ENCODE measurements at places on chromosomes 1 and 21.

- no peak for DNase-seq
Measured at GRCh38 chr1:59432531-59433439, 135.9 kb downstream of the FGGY start.

GRCh38 chr21:20662514-20662913, 335.7 kb upstream of the NCAM2 start:
- DNase-seq = no peak

GRCh38 chr1:56394298-56394697, 185.1 kb downstream of the PLPP3 start:
- no peak for DNase-seq

DNA sequence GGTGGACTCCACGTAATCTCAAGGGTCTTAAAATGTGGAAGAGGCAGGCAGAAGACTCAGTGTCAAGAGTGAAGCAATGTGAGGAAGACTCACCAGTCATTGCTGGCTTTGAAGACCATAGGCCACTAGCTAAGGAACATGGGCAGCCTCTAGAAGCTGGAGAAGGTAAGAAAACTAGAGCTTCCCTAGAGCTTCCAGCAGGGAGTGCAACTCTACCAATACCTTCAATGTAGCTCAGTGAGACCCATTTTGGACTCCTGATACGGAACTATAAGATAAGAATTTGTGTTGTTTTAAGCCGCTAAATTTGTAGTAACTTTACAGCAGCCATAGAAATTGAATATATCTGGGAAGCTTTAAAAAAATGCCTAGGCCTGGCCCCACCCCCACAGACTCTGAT, 18.9 kb downstream of the METTL13 start:
- no peak for DNase-seq

GRCh38 chr21:15221799-15222386, 157.1 kb upstream of the NRIP1 start:
- no peak for DNase-seq

DNA sequence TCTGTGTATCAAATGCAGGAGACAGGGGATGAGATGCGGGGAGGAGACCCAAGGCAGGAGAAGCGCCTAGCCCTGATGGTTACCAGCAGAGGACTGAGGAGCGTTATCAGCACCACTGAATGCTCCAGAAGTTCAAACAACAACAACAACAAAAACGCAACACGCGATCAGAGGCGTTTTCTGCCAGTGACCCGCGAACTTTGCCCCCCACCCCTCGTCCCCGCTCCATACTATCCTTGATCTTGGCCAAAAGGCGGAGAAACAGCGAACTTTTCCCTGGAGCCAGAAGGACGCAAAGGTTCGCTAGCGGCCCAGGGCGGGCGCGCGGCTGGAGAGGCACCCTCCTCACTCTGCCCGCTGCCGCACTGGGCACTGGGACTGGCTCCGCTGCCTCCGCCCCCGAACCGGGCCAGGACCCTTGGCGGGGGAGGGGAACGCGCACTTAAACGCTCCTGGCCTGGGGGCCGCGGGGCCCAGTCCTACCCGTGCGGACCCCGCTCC, 699 bp downstream of the ECHDC2 start:
- no peak for DNase-seq

DNA sequence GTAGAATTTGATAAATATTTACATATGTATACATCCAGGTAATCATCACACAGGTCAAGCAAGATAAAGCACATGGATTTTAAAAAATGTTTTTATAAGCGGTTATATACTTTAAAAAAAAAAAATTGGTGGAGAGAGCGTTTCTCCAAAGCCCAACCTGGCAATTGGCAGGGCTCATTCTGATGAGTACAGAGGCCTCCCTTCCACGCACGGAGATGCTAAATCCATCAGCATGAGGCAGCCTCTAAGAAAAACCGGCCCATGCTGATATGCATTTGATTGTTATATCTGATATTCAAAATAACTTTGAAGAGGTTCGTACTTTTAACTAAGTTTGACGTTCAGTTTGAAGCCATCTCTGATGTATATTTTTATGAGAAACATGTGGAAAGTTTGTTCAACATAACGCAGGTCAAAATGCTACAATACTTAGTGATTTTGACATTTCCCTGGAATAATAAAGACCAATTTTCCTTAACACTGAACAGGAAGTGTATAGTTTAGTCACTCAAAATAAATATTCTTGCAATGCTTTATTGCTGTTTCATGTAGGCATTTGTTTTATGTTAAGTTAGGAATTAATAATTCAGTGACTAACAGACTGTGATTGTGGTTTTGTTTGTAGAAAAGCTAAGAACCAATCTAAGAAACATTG, 151.7 kb downstream of the NR5A2 start:
- DNase-seq = no peak

- no peak for DNase-seq
Measured at GRCh38 chr1:86471291-86471690, 2.6 kb downstream of the CLCA1 start.

DNA sequence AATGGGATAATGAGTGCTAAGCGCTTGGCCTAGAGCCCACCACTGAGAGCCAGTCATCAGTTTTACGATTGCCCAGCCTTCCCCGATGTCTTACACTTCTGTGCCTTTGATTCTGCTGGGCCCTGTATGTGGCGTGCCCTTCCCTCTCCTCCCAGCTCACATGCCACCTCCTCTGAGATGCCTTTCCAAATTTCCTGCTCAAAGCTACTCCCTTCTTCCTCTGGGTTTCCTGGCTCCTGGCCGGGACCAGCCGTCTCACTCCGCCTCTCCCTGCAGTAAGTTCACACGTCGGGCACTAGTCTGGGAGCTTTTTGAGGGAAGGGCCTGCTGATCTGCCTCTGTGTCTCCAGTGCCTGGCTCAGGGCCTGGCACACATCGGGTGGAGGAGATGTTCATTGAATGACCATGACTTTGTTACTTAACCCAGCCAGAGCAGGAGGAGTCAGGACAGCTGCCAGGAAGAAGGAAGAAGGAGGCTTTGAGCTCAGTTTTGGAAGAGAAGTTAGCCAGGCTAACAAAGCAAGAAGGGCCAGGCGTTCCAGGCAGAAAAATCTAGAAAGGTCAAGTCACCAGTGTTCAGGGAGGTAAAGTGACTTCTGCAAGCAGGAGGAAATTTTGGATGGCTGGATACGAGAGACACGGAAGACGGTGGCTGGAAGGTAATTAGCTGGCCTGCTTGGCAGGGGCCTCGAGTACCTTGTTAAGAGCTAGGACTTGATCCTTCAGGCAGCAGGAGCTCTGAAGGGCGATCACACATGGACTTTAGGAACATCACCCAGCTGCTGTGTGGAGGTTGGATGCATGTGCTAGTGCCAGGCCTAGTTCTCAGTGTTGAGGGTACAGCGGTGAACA, 63.6 kb downstream of the EPHB2 start:
- no peak for DNase-seq

DNA sequence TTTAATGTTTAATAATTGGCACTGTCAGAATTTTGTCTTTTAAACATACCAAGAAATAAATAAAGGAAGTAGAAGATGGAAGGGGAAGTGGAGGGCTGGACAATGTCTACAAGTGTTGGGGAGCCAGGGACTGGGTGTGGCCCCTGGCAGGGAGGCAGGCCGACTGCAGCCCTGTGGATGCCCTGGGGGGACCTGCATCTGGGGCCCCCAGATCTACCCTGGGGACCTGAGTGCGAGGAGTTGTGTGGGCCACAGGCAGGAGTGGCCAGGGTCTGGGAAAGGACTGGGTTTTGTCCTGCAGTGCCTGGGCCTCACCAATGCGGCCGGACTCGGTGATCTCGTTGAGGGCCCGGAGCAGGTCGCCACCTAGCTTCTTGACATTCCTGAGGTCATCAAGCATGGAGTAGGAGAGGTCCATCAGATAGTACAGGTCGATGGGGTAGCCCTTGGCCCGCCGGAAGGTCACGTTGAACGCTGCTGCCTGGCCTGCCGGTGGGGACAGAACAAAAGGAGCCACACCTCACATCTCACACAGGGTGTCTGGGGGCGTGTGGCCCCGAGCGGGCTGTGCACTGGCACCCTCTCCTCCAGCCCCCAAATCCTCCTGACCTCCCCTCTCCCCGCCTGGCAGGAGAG, 17.5 kb downstream of the ITGB2 start:
- no peak for DNase-seq

DNA sequence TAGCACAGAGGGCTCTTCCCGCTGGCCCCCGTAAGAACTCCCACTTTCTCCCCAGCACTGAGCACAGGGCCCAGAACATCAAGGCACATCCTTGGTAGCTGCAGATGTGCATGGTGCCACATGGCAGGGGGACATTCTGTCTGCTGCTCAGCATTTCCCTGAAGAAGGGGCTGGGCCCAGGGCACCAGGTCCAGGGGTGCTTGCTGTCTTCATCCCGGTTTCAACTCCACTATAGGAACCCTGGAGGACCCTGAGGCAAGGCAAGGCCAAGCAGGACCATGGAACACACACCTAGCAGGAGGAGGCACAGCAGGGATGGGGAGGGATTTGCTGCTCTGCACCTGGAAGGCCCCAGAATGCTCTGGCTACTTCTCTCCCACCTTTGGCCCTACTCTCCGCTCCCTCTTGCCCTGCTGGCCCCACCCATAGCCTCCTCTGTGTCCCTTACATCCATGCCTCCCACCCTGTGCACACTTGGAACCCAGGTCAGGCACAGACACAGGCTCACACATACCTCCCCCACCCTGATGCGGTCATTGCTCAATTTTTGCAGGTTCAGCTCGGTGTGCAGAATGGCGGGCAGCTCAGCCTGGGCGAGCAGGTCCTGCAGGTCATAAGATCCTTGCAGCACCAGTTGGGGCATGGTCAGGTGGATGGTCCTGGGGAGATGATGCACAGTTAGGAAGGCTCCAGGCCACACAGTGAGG, 10.1 kb downstream of the AGT start:
- no peak for DNase-seq

GRCh38 chr1:61708953-61709907, 15.7 kb downstream of the TM2D1 start:
- DNase-seq = no peak

- peak; percentile 52 for DNase-seq
Measured at GRCh38 chr1:151716771-151717631, at the start of gene CELF3. TSS of gene CELF3 (minus strand) at chr1:151716803. CDS start at chr1:151716020, 783 bp downstream.

DNA sequence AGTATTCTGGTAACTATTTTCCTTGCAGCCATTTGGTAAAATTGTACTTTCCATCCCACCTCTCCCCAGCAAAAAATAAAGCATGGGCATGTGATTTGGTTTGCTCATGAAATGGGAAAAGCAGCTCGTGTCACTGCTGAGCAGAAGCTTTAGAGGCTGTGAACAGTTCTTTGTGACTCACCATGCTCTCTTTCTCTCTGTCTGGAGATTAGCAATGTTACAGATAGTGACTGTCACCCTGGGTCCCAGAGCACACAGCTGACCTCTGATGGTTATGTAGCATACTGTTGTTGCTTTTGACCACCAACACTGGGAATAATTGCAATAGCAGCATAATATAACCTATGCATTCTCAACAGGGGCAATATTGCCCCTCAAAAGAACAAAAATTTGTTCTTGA, 70.6 kb downstream of the RGS2 start:
- DNase-seq = no peak

DNA sequence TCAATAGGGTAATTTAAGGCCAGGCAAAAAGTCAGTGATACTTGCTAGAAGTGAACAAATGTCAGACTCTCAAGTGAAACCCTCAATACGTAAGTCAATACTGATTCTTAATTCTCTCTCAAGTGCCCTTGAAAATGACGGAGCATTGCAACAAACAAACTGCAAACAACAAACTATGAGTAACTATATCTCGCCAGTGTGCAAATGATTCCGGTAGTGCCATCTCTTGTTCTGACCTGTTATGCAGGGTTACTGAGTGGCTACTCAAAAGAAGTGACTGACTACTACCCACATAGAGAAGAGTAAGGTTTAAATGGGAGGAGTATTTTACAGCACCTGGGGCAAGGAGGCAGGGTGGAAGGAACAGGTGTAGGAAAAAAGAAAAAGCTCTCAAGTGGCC, 1.6 kb downstream of the SLC19A2 start:
- DNase-seq = no peak

- DNase-seq = no peak
Measured at GRCh38 chr1:234244482-234244881, 128.8 kb upstream of the COA6 start.

GRCh38 chr1:221823149-221823548, 81.3 kb upstream of the DUSP10 start:
- DNase-seq = no peak
